ENCODE measurements at places on chromosomes 11 and 22. TPM values are rescaled to one million over a fixed set of nuclear protein-coding genes. Genes with fewer than 3 reads are reported as not detected.
A peak's percentile ranks its signal among the peaks of the same experiment; 100 is the strongest.

The FAM111B gene
- total RNA-seq: 0.22 TPM

The OR2AG2 gene
- 0.92 TPM for total RNA-seq

DNA sequence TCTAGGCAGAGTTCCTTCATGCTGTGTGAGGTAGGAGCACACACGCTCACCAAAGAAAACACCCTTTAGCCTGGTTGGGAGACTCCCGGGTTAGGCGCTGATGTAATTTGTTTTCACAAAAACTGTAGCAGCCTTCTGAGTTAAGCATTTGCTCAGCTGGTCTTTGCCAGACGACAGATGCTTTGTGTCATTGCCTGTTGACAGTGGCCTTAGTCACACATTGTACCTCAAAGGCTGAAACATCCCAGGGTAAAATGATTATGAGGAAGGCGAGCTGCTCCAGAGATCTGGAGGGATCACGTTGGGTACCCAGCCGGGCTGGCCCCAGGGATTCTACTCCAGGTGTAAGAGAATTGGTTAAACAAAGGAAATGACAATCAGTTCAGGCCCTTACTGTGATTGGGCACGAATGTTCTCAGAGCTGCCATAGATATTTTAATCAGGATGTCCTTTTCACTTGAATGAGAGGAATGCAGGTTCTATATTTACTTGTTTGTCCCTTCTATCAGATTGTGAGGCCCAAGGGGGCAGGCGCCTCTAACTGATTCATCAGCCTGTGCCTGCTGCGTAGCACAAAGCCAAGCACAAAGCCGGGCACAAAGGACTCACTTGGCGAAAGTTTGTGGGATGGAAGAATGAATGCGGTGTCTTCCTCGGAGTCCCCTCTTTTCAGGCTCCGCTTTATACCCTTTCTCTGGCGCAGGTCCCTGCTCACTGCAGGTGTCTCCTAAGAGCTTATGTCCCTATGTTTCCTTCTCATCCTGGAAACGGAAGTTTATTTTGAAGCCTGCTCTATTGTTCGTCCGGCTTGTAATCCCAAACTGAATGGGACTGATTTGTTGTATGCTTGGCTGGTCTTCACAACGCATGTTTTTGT is 47.1 kb downstream of the ADM start:
- DNase-seq: peak; percentile 60

DNA sequence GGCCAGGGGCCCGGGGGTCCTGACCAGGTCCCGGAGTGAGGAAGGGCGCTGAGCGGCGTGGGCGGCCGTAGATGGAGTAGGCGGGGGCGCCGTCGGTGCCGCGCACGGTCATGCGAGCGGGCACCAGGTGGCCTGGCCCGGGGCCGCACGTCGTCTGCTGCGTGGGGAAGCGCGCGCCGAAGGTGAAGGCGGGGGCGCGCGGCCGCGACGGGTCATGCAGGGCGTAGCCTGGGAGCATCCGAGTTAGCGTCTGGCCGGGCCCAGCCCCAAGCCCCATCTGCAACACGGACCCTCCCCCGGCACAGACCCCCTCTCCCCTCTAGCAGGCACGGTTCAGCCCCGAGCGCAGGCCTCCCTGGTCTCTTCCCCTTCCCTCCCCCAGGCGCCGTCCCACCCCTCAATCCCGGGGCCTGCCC is 1.7 kb upstream of the TYMP start:
- DNase-seq: peak; percentile 50

The INS gene
- total RNA-seq: not detected

GRCh38 chr11:32131321-32131720 is 40.4 kb downstream of the RCN1 start:
- DNase-seq: no peak
